Activated naive CD4-positive, alpha-beta T cell (primary cell): ENCODE measurements at places on chromosomes 11 and 22.

DNA sequence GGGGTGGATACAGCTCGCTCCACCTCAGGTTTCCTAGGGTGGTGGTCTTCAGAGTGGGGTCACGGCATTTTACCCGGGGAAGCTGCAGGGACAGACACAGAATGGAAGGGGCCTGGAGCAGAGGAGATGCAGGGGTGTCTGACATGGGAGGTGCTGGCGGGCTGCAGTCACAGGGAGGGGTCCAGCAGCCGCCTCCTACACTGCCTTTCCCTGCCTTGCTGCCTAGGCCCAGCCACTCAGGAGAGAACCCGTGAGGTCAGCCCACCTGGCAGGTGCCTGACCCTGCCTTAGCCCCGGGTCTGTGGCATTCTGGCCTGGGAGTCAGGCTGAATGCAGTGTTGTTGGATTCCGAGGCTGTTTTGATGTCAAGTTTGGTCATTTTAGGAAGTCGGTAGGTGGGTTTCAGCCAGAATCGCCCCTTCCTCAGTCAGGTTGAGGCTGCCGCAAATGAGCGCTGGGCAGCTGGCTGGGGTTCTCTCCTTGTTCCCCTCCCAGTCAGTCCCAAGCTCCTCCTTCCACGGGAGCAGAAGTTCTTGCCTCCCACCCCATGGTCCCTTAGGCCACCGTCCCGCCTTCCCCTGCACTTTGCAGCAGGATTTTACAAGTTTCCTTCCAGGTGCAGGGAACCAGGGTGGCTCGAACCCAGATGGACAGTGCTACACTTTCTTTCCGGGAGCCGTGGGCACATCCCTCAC, 294.5 kb downstream of the TBC1D22A start:
- no peak for DNase-seq

DNA sequence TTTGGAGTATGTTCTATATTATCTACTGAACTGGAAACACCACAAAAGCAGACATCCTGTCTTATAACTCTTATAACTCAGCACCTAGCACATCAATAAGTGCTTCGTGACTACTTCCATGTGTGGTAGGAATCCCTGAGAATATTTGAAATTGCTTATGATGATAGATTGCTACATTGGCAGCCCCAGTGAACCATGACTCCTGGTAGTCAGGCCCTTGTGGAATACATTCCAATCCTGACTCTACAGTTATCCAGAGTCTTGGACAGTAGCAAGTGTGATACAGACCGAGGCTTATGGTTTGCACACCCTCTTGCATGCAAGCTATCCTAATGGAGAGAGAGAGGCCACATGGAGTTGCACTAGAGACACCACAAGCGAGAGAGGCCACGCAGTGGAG, 59.5 kb upstream of the PHF21A start:
- DNase-seq: no peak

GRCh38 chr11:45225277-45225676, 60.9 kb downstream of the SYT13 start:
- no peak for DNase-seq

- no peak for DNase-seq
Observed at GRCh38 chr22:42902875-42903510, 45.9 kb upstream of the ARFGAP3 start.

- DNase-seq: no peak
Observed at GRCh38 chr11:19071255-19071654, 10.7 kb upstream of the MRGPRX2 start.

- no peak for DNase-seq
Observed at GRCh38 chr11:95135155-95135554, 45.5 kb downstream of the ENDOD1 start.

GRCh38 chr11:74744277-74744676, 4.4 kb upstream of the RNF169 start:
- no peak for DNase-seq

GRCh38 chr11:1739576-1739975, 10.8 kb downstream of the IFITM10 start:
- no peak for DNase-seq

DNA sequence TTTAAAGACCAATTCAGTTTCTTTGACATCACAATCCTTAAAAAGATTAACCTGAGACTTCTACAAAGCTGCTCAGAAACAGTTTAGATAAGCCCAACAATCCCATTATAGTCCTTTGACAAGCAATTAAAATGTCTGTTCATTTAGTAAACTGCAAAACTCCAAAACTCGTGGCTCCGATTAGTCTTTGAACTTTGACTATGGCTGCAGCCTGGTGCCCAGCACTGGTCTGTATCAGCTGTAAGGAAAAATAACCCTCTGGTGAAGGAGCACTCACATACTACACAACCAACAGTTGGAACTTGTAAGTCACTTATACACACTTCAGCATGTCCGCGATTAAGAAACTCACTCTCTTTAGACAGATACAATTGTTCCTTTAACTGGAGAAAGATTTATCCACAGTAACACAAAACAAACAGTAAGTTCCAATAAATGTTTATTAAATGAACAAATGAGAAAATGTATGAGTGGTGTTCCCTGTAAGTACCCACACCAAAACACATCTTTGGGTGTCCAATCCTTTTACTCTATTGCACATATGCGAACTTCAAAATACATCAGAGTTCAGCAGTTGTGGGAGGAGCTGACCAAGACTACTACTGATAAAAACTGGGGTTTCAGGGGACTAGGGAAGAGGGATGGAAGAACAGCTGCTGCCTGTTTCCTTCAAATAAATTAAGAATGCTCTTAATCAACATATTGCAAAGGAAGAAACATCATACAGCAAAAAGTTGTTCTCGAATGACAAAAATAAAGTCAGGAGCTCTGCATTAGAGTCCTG, 36.4 kb downstream of the PITPNB start:
- no peak for DNase-seq

GRCh38 chr22:26767351-26768155, 110.2 kb downstream of the MIAT start:
- no peak for DNase-seq

DNA sequence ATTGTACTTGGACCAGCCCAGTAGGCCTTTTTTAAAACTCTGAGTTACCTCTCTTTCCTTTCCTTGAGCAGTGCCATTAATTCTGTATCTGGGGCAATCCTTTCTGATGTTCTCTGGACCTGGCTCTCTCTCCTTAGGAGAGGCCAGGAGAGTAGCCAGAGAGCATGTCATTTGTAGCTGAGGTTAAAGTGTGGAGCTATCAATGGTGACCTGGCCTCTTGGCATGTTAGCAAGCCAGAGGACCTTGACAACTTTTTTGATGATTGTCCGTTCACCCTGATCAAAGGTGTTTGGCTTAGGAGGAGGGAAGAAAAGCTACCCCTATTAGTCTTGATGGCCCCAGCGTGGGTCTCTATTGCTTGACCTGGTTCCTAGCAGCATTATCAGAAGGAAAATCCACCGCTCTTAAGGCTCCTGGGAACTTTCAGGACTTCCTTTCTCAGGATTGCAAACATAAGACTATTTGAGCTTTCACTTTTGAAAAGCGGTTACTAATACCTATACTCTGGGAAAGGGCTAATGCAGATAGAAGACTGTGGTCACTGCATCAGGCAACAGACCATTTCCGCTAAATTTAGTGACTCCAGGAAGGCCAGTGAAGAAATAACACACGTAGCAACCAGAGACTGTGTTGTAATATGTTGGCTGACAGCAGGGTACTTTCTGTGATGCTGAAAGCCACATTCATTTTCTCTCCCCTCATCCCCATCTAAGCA, 18.2 kb downstream of the LIMK2 start:
- DNase-seq: no peak

DNA sequence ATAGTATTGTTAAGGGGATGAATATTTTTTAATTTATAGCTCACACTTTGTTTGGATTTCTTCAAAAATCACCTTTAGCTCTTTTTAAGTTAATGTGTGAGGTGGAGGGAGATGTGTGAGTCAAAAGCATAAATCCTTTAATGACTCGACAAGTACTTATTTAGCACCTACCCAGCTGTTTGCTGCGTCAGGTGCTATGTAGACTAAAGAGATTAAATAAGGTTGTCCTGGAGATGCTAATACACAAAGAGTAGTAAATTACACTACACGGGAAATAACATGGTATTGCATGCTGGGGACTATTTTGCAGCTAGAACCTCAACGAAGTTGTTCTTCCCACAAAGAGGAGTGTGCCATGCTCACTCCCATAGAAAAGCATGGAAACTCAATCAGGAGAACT, 583.3 kb upstream of the TENM4 start:
- DNase-seq: no peak

DNA sequence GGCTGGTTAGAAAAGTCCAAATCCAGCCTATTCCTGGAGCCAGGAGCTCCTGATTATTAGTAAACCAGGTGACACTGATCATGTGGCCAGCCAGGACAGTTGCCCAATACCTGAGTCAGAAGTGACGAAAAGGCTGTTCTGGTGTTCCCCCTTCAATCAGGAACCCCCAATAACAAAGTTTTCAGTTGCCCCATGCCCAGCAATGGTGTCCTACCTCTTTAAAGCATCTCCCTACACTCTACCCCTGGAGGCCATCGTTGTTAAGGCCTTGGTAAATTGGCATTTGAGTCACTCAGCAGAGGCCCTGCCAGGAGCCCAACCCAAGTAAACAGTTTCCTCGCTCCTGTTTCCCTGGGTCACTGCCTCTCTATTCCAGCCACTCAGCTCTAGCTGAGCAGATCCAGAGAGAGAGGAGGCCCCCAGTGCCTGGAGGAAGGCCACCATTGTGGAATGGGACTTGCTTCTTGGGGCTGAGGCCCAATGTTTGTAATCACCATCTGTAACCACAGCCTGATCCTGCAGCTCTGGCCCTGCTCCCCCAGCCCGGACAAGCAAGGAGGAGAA, 25.0 kb downstream of the ARHGAP1 start:
- DNase-seq: no peak

- no peak for DNase-seq
Observed at GRCh38 chr11:69770540-69770939, 4.6 kb downstream of the FGF4 start.

DNA sequence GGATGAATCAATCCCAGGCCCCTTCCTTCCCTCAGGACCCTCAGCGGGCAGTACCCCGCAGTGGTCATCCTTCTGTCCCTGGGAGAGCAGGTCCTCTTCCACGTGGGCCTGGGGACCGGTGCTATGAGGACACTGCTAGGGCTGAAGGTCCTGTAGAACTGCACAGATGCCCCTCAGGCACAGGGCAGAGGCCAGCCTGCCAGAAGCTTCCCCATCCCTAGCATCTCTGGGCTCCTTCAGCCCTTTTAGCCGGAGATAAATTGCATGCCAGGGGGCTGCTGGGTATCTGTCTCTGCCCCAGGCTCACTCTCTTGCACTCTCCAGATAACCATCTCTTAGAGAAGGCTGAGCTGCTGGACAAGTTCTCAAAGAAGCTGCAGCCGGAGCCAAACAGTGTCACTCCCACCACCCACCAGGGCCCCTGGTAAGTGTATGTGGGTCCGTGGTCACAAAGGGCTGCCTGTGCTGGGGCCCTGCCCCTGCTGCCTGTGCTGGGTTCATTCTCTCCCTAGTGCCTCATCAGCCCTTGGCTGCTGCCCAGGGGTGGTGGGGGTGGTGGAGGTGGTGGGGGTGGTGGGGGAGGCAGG, 2.3 kb downstream of the ATG16L2 start:
- no peak for DNase-seq

DNA sequence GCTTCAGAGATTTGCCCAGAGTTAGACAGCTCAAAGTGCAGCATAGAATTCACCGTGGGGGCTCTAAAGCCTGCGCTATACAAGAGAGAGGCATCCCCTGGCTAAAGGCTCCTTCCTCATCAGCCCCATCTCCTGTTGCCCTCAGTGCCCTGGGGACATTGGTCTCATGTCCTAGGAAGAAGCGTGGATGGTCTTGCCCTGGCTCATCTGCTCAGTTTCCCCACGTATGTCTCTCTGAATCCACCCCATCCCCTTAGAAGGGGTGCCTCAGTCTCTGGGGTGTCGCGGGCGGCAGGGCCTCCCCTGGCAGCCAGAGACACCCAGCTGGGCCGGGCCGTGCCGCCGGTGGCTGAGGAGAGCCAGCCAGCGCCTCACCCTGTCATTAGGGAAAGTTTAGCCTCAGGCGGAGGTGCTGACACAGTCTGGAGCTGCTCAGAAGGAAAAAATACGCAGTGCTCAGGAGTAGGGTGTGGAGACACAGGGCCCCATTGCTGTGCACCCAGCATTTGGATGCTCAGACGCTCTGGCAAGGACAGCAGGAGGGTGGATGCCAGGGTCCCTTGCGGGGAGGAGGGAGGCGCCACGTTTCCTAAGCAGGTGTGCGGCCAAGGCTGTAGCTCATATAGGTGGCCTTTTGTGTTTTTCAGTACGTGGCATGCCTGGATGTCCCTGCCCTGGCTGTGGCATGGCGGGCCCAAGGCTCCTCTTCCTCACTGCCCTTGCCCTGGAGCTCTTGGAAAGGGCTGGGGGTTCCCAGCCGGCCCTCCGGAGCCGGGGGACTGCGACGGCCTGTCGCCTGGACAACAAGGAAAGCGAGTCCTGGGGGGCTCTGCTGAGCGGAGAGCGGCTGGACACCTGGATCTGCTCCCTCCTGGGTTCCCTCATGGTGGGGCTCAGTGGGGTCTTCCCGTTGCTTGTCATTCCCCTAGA, 1.3 kb downstream of the SLC39A13 start:
- DNase-seq: no peak

GRCh38 chr11:2153581-2154194, 7.3 kb downstream of the INS start:
- DNase-seq: no peak

DNA sequence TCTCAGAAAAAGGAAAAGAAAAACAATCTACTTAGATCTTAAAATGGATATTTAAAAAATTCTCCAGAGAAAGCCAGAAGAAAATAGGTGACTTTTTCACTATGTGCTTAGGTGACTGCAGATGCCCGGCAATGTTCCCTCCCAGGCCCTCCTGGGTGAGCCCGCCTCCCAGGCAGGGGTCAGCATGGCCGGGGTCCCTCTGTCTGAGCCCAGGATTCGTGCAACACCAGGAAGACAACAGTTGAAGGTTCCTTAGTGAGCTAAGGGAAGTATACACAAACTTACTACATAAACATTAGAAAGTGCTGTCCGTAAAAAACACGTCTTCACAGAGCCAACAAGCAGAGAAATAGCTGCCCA, 11.6 kb downstream of the MAPK8IP2 start:
- DNase-seq: no peak

GRCh38 chr22:50523806-50524675, 1.4 kb downstream of the SCO2 start:
- DNase-seq: no peak

GRCh38 chr22:18000441-18001039, 23.8 kb downstream of the MICAL3 start:
- DNase-seq: no peak

DNA sequence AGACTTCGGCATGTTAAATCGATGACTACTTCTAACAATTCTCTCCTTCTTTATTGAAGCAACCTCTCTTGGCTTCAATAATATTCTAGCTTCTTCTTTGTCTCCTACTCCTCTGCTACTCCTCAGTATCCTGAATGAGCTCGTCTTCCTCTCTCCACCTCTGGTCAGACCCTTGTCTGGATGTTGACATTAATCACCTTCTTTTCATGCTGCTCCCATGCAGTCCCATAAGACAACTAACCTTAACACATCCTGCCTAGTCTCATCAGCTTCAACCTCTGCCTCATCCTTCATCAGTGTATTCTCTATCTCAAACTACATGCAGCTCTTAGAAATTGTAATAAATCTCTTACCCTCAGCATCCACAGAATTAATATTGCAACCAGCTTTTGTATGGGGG, 695.6 kb downstream of the CNTN5 start:
- DNase-seq: no peak
